ENCODE measurements at places on chromosomes 12 and 14.
A peak's percentile ranks its signal among the peaks of the same experiment; 100 is the strongest.

GRCh38 chr14:72745546-72745945 lies 148.4 kb downstream of the DPF3 start:
- peak; percentile 84 for DNase-seq

GRCh38 chr12:17975763-17976162 lies 114.2 kb downstream of the RERGL start:
- DNase-seq: no peak

DNA sequence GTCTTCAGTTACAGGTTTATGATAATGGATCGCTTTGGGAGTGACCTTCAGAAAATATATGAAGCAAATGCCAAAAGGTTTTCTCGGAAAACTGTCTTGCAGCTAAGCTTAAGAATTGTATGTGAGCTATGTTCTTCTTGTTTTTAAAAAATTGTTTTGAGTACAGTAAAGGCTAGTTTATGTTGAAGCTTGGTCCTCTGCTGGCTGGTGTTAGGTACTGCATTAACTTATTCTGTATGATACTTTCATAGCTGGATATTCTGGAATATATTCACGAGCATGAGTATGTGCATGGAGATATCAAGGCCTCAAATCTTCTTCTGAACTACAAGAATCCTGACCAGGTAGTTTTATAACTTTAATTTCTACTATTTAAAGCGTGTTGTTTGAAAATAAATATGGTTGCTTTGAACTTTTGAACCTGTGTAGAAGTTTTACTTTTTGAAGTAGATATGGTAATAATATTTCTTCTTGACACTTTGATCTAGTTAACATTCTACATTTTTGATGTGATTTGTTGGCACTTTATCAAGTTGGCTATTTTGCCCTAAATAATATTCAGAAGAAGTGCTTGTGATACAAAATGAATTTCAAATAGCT lies 55.7 kb downstream of the VRK1 start:
- peak; percentile 54 for DNase-seq

DNA sequence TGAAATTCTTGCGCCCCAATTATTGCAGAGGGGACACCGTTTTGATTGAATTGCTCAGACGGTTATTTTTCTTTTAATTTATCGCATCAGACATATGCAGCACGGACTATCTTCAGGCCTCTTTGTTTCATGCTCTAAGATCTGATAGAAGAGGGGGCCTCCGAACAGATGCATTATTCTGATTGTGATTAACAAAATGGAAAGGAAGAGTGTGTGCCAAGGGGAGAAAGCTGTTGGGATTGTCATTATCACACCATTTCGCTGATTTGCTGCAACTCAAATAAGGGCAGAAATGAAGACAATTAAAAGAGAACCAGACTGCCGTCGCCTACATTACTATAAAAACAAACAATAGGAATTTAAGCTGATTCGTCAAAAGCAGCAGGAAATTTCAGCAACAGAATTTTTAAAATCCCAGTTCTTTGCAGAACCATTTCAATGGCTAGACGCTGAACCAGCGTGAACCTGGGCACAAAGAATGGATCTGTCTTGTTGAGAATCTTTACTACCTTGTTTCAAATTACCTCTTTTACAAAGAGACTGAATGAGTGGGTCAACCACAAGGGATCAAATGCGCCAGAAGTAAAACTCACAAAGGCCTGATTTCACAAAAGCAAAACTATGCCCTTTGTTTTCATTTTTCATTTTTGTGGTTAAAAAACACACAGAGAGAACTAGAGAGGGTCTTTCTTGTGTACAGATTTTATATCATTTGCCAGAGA lies 30.6 kb downstream of the TMEM132D start:
- peak; percentile 61 for DNase-seq

GRCh38 chr14:33987565-33988080 lies 36.7 kb upstream of the EGLN3 start:
- no peak for DNase-seq

DNA sequence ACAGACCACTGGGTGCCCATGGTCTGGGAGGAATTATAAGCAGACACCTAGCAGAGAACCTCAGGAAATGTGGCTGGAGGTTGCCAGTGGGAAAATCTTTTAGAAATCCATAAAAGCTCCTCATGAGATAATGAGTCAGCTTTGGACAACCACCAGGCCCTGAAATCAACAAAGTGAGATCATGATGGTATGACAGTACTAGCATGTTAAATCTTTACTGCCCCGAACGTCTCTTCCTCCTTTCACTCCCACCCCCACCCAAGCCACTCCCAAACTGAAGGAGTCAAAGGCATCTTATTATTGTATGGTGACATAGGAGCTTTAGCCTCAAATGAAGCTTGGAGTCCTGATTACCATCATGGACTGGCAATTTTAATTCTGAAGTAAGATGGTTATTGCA lies 240.0 kb downstream of the DIO2 start:
- peak; percentile 11 for DNase-seq

DNA sequence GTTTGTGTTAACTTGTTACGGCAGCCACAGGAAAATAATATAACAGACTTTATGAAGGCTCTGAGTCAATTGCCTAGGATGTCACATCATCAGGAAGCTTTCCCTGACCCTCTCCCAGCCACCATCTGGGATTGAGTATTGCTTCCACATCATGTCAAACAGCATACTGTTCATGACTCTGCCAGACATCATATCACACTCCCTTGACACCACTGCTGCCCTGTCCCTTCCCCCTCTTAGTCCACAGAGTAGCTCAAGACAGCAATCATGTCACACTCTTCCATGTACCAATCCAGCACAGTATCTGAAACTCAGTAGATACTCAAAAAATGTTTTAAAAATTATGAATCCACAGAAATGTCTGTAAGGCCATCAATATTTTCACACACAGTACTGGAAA lies 168.0 kb downstream of the PIK3C2G start:
- DNase-seq: no peak

DNA sequence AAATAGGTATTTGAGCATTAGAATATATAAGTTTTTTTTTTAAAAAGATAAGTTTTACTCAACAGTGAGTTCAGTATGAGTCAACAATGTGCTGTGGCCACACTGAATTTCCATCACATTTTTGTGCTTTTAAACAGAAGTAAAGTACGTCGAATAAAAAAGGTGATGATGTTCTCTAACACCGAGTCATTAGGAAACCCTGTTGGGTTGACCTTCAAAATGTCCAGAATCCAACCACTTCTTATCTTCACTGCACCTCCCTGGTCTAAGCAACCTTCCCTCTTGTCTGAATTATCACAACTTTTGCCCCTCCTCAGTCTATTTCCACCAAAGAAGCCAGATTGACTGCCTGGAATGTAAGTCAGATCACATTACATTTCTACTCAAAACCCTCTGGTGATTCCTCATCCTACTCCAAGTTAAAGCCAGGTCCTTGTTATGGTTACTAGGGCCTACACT lies 43.0 kb upstream of the SYCP3 start:
- peak; percentile 51 for DNase-seq

DNA sequence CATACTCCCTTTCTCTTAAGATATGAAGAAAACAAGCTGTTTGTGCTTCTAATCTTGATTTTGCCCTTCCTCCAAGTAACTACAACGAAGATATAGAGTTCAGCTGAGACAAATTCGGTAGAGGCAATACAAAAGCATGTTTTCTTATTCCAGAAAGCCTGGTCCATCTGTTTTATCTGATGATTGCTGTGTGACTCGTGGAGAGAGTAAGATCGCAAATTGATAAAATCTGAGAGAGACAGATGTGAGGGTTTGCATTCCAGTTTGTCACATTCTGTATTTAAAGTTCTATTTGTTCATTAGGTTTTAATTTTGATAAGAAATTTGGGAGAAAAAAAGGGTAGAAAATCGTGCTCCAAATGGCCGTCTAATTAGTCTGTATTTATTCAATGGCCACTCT lies 192.1 kb downstream of the CPNE8 start:
- DNase-seq: no peak

DNA sequence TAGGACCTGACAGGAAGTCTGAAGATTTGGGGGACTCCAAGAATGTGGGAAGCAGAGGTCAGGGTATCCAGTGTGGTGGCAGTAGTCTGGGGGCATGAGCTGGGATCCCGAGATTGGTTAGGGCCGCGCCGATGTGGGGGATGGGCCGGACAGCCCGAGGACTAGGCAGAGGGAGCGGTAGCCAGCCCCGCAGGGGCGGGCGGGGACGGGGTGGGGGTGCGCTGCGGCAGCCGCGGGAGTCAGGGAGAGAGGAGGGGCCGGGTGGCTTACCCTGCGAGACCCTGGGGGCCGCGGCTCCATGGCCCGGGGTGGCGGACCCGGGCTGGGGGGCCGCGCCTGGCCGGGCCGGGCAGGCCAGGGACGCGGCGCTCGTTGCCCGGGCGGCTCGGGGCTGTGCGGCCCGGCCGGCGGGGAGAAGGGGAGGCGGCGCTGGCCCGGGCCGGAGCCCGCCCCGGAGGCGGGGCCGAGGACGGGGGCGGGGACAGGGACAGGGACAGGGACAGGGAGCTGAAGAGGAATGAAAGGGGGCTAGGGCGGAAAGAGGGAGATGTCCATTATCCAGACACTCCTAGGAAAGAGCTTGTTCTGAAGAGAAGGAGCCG lies 5.6 kb downstream of the ZNF385A start:
- DNase-seq: peak; percentile 79

- peak; percentile 76 for DNase-seq
Measured at GRCh38 chr14:69643430-69644200, 32.2 kb downstream of the SUSD6 start.

- DNase-seq: no peak
Measured at GRCh38 chr14:42111355-42111754, 504.7 kb downstream of the LRFN5 start.

DNA sequence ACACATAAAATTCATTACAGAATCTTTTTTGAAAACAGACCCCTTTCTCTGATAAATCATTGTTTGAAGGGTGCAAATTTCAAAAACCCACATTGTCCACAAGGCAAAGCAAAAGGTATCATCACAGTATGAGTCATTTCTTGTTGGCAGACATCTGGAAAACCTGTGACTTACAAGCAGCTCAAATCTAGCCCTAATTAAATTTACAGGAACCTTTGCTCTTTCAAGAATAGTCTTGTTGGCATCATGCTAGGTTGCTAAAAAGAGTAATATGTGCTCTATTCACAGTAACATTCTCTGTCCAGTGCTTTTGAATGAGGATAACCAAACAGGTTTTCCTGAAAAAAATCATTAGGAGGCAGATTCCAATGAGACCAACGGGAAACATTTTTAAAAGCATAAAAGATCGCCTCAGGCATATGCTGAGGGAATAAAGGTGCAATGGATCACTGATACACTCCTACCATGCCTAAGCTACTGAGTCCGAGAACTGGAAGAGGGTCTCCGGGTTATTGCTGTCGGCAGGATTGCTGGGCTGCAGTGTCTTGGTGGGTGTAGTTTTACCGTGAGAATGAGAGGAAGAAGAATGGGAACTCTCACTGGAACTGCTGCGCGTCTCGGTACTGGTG lies 55.5 kb upstream of the TTC7B start:
- DNase-seq: peak; percentile 59

DNA sequence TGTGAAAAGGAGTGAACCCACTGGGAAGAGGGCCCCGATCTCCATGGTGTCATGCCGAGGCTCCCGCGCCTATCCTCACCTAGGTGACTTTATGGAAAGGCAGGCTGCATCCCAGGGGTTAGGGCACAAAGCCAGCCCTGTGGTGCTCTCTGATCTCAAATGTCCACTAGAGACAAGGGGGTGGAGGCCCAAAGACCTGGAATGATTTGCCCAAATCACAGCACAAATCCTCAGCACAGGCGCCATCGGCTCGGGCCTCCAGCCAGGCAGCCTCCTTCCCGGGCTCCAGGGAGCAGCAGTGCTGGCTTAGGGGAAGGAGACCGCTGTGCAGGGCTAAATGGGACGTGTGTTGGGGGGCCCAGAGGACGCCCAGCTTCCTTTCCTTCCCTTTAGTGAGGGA lies 17.6 kb downstream of the CHGA start:
- DNase-seq: no peak

DNA sequence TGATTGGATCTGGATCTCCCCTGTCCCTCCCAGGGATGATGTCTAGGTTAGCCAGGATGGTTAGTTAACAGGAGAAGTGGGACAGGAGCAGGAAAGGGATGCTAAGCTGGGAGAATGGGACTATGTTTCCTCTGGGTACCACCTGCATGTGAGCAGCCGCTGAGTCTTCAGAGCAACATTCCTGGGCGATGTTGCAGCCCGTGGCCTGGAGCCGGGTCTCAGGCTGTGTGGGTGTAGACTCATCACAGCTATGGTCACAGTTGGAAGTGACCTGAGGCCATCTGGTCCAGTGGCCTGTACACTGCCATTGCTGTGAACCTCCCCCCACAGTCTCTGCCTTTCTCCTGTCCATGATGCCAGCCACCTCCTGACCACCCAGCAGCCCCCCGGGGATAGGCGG lies 422.6 kb downstream of the DPF3 start:
- no peak for DNase-seq

- no peak for DNase-seq
Measured at GRCh38 chr14:22131749-22132476, 457.1 kb downstream of the DAD1 start.

GRCh38 chr12:124663206-124663605 lies 95.8 kb upstream of the NCOR2 start:
- no peak for DNase-seq

DNA sequence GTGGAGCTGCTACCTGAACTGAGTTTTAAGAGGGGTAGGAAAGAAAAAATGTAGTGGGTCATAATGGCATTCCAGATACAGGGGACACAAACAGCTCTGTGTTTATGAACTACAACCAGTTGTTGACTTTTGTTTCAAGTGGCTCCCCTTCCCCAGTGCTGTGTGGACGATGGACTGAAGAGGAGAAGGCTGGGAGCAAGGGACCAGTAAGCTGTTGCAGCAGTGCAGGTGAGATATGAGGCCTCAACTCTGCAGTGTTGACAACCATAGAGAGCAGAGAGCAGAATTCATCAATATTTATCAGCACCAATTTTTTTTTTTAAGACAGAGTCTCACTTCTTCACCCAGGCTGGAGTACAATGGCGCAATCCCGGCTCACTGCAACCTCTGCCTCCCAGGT lies 46.6 kb downstream of the MDM2 start:
- DNase-seq: no peak

GRCh38 chr12:100463661-100464060 lies 10.0 kb upstream of the NR1H4 start:
- no peak for DNase-seq

DNA sequence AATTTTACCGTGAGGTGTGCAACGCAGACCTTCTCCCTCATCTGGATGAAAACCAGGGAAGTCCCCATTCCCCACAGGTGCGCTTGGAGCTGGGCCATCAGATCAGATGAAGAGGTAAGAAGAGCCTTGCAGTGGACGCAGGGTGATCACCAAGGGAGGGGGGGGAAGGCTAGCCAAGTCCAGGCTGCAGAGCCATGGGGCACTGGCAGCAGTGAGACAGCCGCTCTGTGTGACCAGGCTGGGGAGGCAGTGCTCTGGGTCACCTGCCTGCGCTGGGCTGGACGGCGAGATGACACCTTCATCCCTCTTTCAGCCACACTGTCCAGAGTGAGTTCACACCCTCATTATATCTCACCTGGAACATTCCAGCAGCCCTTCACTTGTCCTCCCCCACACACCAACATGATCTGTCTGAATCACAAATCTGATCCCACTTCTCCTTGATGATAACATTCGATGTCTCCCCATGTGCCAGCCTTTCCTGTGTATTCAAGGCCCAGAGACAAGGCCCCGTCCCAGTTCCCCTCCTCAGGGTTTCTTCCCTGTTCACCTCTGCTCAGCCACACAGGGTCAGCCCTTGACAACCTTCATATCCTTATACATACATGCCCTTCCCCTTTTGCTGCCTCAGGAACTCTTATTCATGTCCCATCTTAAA lies 65.9 kb upstream of the VASH1 start:
- no peak for DNase-seq

GRCh38 chr12:86139671-86140070 lies 116.5 kb downstream of the MGAT4C start:
- DNase-seq: no peak

- DNase-seq: peak; percentile 5
Measured at GRCh38 chr12:78241446-78241845, 410.8 kb downstream of the NAV3 start.

- DNase-seq: no peak
Measured at GRCh38 chr12:6551063-6551461, 4.8 kb downstream of the IFFO1 start.
